Activated CD8-positive, alpha-beta T cell treated with anti-CD3 and anti-CD28 coated beads for 36 hours (primary cell): ENCODE measurements at places on chromosomes 5 and 9. TPM values are rescaled to one million over a fixed set of nuclear protein-coding genes. Genes with fewer than 3 reads are reported as not detected.

Gene SCAI
- 10.8 TPM for total RNA-seq

Gene MOB3B
- total RNA-seq = 0.67 TPM

Gene INSL4
- total RNA-seq = not detected

Gene PCDHB10
- total RNA-seq = not detected

Gene SLC6A7
- total RNA-seq = not detected

Gene MEIKIN
- not detected for total RNA-seq

Gene CCNJL
- not detected for total RNA-seq

Gene FBN2
- not detected for total RNA-seq

Gene WDR41
- total RNA-seq = 27.4 TPM

Gene IRX4
- not detected for total RNA-seq

Gene WHRN
- total RNA-seq = 14.9 TPM

Gene CCDC69
- 33.0 TPM for total RNA-seq

Gene SELENOP
- not detected for total RNA-seq

Gene TXNDC8
- total RNA-seq = not detected

Gene TAF11L2
- not detected for total RNA-seq

DNA sequence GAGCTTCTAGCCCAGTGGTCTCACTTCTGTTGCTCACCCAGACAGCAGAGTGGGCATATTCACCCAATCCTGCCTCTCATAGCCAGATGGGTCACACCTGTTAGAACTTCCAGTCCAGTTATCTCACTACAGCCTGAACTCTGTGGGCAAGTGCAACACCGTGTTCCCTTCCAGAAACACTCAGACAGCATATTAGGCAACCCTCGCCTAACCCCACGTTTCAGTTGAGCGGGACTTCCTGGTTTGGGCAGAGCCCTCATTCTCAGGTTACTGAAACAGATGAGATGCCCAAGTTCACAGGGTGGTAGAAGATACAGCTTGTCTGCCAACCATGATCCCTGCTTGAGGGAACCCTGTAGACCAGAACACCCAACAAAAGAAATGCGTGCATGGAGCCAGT, 538.2 kb downstream of the CYLC2 start:
- DNase-seq = no peak

DNA sequence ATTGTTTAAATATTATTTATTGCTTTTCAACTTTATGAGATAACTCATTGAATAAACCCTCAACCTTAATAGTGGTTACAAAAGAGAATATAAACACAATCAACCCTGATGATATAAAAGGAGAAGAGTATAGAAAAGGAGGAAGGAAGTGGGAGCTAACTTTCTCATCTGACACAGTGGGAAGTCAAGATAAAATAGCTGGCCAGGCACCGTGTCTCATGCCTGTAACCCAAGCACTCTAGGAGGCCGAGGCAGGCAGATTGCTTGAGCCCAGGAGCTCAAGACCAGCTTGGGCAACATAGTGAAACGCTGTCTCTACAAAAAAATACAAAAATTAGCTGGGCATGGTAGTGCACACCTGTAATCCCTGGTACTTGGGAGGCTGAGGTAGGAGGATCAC, 93.5 kb downstream of the PPP2R2B start:
- no peak for DNase-seq

DNA sequence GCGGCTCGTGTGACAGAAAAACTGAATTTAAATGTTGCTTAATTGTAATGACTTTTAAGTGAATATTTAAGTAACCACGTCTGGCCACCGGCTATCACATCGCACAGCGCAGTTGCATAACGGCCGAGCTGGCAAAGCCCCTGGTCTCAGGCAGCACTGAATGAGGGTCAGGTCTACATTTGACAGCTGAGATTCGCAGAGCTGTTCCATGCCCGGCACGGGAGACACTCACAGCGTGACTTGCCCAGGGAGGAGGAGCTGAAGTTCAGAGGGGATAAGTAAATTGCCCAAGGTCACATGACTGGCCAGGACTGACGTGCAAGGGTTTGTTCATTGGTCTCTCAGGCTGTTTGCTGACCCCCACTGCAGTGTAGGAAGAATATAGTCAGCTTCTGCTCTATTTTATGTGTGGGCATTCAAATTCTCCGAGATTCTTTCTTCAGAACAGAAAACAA, 17.4 kb upstream of the COL5A1 start:
- no peak for DNase-seq

GRCh38 chr9:79254900-79255650, 316.7 kb upstream of the TLE4 start:
- no peak for DNase-seq

- no peak for DNase-seq
Observed at GRCh38 chr9:129446828-129447550, 173.9 kb downstream of the C9orf50 start.

DNA sequence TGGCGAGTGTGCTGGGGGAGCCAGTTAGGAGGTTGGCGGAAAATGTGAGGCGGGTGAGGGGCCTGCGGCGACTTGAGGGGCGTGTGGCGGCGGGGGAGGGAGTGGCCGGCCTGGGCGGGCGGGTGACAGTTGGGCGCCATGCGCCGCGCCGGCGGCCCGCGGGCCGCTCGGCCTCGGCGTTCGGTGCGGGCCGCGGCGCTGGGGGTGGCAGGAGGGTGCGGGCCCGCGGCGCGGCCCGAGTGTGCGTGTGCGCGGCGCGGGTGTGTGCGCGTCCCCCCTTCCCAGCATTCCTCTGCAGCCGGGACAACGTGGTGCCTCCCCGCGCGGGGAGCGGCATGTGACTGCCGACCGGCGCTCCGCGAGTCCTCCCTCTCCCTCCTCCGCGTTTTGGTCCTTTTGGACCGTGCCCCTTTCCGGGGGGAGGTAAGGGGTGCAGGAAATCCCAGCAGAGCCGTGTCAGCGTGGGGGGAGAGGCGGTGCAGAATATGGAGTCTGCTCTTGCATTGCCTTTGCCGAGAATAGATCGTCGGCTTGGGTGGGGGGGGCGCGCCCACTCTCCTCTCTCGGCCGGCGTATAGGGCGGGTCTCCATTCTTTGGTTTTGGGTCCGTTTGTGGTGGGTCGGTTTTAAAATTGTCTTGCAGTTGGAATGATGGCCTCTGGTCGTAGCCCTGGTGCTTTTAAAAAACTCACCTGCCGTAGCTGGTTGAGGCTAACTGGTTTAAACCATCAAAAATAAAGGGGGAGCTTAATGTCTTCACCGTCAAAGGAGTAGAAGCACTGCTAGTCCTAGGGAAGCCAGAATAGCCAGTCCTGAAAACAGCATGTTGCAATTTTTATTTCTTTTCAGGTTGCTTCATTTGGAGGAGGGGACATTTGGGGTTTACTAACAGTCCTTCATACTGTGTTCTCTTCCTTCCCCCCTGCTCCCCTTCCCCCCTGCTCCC, 2.0 kb downstream of the LARP1 start:
- DNase-seq = peak; percentile 72

- no peak for DNase-seq
Observed at GRCh38 chr5:81164476-81164875, 68.6 kb upstream of the CKMT2 start.

- DNase-seq = no peak
Observed at GRCh38 chr5:17277907-17278306, 60.5 kb downstream of the BASP1 start.

GRCh38 chr5:34503379-34504253, 152.5 kb upstream of the RAI14 start:
- DNase-seq = no peak

DNA sequence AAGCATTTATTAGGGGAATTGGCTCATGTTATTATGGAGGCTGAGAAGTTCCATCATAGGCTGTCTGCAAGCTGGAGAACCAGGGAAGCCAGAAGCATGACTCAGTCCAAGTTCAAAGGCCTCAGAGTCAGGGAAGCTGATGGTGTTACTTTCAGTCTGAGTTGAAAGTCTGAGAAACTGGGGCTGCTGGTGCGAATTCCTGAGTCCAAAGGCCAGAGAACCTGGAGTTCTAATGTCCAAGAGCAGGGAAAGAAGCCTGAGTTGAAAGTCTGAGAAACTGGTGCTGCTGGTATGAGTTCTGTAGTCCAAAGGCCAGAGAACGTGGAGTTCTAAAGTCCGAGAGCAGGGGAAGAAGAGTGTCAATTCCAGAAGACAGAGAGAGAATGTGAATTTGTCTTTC, 641.1 kb downstream of the ISL1 start:
- no peak for DNase-seq

DNA sequence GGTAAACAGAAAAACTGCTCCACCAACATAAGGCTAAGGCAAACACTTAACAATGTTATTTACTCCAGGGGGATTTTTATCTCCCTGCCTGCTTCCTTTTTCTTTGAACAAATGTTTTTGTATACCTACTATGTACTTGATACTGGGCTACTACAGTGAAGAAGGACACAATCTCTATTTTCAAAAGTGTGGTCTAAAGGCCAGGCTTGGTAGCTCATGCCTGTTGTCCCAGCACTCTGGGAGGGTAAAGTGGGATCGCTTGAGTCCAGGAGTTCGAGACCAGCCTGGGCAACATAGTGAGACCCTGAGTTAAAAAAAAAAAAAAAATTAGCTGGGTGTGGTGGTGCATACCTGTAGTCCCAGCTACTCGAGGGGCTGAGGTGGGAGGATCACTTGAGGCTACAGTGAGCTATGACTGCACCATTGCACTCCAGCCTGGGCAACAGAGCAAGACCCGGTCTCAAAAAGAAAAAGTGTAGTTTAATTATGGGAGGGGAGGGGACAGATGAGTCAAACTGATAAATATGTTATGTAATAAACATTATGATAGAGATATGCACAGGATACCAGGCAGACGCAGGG, 3.3 kb downstream of the STOM start:
- no peak for DNase-seq

GRCh38 chr5:172869691-172870090, 35.6 kb downstream of the ERGIC1 start:
- DNase-seq = no peak

- no peak for DNase-seq
Observed at GRCh38 chr5:64003966-64004365, 41.7 kb upstream of the HTR1A start.

- no peak for DNase-seq
Observed at GRCh38 chr9:97419309-97419867, 7.5 kb downstream of the TDRD7 start.

GRCh38 chr5:154174091-154174490, 16.4 kb upstream of the GALNT10 start:
- DNase-seq = no peak

DNA sequence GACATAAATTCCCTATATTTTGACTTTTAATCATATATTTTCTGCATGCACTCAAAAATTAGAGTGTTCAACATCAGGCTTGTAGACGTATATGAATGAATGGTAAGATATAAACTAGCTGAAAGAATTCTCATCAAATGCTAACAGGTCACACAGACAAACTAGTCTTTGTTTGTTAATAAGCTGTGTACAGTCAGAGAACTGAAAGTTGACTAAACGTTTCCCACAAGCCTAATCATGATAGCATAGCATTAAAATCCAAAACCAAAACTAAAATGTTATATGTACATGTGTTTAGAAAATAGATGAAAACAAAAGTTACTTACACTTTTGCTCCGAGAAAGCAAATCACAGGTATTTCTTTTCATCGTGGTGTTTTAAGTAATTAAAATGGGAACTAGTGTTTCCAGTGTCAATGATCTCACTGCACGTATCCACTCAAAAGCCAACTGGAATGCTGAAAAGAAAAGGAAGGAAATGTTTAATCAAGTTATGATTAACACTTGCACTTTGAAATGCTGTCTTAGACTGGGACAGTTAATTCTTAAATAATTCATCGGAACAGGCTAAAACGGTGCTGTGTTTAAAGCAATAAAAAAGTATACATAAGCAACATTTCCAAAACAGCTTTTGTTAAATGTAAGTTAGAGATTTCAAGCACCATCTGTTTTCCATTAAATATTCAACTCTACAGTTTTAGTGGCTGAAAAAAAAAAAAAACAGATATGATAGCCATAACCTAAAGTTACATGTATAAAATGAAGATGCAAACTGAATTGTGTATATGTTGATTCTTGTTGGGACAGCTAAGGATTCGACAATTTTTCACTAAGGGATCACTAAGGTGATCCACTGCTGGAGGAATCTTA, 291.9 kb upstream of the PDE4D start:
- no peak for DNase-seq

DNA sequence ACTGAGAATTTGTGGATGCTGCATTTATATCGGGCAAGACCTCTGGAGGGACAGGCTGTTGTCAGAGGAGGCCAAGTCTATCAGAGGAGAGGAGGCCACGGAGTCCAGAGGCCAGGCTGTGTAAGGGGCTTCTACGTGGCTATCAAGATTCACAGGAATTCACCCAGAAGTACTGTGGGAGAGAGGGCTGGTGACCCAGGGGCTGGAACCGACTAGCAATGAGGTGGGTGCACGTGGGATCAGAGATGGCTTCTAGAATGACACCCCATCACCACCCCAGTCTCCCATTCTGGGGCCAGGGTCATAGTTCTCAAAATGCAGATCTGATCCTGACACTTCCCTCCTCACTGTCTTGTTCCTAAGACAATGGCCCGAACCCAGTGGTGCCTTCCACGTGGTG, 61.2 kb upstream of the PHYKPL start:
- no peak for DNase-seq

DNA sequence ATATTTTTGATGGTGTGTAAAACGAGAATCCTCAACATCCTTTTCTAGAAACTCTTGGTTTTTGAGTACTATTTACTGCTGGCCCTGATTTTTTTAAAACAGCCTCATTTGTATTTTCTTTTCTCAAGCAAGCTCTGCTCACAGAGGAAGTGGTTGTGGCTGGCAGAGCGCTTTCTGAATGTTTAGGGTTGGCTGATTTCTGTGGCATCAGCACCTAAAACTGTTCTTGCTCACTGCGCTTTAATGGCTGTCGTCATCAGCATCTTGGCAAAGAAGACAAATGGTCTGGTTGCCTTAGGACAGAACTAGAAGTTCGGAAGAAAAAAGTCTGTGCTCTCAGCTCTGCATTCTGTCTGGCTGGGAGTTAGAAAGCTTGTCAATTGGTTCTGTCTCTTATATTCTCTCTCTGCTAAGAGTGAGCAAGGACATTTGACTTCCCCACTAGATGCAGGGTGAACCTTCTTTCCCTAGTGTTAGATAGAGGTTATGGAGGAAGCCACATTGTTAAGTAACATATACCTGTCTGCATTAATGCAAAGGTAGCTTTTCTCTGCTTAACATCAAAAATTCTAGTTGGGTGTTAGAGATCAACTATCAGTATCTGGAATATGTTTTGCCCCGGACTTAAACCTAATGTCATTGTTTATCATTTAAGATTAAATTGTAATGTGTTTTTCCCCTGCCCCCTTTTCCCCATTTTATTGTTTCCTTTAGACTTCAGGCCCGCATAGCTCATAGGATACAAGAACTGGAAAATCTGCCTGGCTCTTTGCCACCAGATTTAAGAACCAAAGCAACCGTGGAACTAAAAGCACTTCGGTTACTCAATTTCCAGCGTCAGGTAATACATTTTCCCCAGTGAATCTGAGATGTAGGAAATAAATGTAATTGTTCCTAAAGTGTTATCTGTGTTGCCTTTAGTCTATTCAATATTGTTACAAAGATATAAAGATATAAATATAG, 39.0 kb downstream of the SMARCA2 start:
- peak; percentile 85 for DNase-seq

GRCh38 chr5:128290152-128290858, 206.7 kb downstream of the SLC12A2 start:
- DNase-seq = no peak

DNA sequence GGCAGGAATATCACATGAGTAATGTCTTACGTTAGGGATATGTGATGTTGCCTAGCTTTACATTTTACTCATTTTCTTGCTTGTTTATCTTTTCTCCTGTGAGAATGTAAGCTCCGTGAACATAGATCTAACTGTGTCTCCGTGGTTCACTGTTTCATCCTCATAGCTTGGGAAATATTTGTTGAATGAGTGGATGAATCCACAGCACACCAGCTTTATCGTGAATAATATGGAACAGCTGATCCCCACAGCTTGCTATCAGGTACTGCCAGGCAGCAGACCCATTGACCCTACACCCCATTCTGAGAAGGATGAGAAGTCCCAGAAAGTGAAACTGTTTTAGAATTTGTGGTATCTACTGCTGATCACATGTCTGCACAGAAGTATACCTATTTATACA, 106.8 kb upstream of the FBN2 start:
- DNase-seq = no peak
